NCI-H2227 treated with DMSO at 0.1 percent for 48 hours (cell line): ENCODE measurements at places on chromosomes 12 and 14.

- DNase-seq: peak; percentile 51
Measured at GRCh38 chr12:47715393-47715876, 9.6 kb upstream of the RPAP3 start.

GRCh38 chr12:117161460-117162166 lies 28.7 kb downstream of the FBXO21 start:
- no peak for DNase-seq

GRCh38 chr12:96255077-96255476 lies 60.9 kb downstream of the ELK3 start:
- no peak for DNase-seq

GRCh38 chr14:55721353-55721752 lies 141.3 kb downstream of the KTN1 start:
- no peak for DNase-seq

GRCh38 chr12:127414636-127415035 lies 852.3 kb upstream of the TMEM132C start:
- no peak for DNase-seq

DNA sequence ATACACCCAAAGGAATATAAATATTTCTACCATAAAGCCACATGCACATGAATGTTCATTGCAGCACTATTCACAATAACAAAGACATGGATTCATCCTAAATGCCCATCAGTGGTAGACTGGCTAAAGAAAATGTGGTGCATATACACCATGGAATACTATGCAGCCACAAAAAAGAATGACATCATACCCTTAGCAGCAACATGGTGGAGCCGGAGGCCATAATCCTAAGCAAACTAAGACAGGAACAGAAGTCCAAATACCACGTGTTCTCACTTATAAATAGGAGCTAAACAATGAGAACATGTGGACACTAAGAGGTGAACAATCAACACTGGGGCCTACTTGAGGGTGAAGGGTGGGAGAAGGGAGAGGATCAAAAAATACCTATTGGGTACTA lies 198.5 kb downstream of the BMP4 start:
- no peak for DNase-seq

DNA sequence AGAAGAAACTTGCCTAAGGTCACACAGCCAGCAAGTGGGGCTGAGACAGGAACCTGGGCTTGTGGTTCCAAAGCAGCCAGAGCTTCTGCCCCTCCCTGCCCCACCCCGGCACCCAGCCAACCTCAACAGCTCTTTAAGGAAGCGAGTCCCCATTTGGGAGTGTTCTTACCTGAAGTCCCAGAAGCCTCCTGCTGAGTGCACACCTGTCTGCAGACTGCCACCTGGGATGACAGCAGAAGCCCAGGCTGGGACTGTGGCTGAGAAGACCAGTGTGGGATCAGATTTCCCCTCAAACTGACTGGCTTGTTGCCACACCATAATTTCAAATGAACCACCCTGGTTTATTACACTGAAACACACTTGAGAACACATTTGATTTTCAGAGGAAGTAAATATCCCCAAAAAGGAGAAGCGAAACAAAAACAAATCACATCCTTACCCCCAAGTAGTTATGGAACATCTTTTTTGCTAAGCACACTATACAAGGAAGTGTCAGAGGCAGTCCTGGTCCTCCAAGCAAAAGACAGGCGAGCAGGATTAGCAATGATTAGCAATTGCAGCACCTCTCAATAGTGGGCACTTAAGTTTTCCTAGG lies 6.3 kb upstream of the RIN3 start:
- DNase-seq: no peak

DNA sequence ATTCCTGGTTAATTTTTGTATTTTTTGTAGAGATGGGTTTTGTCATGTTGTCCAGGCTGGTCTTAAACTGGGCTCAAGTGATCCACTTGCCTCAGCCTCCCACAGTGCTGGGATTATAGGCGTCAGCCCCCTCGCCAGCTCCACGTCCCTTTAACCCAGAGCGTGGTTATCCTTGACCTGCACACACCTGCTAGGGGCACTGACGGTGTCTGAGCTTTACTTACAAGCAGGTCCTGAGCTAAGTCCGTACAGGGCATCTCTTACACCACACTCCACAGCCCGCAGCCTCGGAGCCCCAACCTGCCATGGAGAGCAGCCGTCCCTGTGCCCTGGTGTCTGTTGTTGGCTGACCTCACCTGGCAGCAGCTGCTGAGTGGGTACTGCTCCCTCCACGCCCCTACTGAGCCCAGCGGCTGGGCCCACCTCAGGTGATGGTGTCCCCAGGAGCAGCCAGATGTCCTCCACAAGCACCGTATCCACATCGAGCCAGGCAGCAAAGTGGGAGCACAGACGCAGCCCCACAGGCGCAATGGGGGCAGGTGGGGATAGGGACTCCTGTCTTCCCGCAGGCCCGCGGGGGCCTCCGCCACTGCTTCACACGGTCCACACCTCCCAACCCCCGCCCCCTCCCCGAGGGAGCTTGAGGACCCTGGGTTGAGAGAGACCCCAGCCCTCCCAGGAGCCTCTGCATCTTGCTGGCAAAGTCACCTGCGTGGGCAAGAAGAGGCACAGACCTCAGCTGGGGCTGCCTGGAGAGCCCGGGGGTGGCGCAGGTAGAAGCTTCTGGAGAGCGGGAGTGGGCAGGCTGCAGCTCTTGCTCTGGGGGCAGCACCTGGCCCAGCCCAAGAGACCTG lies 325.4 kb upstream of the SFSWAP start:
- DNase-seq: no peak

DNA sequence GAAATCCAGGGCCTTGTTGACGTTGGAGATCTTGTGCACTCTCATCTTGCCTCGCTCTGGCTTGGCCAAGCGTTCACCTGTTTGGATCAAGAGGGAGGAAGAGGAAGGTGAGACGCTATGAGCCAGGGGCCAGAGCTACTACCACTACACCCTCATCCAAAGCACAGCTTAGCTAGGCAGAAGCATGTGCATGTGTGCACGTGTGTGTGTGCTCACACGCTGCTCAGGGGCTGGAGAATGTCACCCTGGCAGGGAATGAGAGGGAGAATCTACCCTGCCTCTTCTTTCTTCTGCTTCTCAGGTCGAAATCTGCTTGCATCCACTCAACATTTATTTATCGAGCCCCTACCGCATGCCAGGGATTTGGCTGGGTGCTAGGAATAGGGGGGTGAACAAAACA lies 58.1 kb downstream of the ACTN1 start:
- no peak for DNase-seq

- DNase-seq: peak; percentile 92
Measured at GRCh38 chr12:118979763-118980406, 1.5 kb upstream of the SRRM4 start.

DNA sequence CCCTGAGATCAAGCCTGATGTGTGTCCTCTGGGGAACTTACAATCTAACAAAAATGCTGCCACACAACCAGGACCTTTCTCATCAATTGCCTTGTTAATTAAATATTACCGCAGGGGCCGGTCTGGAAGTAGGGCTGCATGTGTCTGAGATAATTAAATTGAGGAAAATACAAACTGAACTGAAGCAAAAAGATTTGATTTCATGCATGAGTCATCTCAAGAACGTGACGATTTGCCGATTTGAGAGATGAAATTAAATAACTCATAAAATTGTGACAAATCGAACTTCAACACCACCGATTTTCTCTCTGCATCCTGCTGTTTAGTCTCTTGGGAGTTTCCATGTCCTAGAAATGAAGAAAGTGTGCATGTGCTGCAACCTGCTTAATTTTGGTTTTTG lies 94.6 kb upstream of the DAAM1 start:
- no peak for DNase-seq

- no peak for DNase-seq
Measured at GRCh38 chr12:89828575-89828974, 119.9 kb upstream of the ATP2B1 start.

DNA sequence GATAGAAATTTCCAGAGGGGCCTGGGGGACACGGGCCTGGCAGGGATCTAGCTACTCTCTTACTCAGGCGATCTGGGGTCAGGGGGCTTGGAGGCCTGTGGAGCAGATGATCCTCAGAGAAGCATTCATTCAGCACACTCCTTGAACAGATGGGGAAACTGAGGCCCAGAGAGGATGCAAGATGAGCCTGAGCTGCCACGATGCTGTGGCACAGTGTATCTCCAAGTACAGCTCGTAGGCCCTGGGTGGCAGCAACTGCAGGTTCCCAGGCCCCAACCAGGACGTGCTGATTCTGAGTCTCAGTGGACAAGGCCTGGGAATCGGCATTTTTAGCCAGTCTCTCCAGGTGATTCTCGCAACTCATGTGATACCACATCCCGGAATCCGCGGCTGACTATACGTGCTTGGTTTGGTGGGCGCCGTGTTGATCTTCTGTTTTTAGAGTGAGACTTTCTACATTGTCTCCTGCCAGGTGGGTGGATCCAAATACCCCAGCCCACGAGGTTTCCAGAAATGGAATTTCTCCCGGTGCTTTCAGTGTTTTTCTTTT lies 22.5 kb downstream of the ADGRD1 start:
- DNase-seq: no peak

DNA sequence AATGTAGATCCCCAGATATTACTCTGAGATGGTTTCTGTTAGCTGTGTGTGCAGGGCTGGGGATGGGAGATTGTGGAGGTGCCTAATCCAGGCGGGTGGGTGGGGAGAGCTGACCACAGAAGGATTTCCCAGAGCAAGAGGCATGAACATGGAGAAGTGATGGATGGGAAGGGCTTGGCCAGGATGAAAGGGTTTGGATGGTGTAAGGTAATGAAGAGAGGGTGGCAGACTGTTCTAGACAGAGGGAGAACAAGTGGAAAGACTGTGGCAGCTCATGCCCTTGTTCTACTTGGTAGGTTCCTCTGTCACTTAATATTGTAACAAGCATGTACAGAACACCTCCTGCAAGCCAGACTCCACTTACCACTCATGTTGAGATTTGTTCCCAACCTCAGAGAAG lies 187.8 kb downstream of the NPAS3 start:
- DNase-seq: no peak

GRCh38 chr12:116420227-116420880 lies 138.8 kb upstream of the MAP1LC3B2 start:
- no peak for DNase-seq
